Ovary (tissue), 10 donors: ENCODE measurements at places on chromosomes 5 and 9.

DNA sequence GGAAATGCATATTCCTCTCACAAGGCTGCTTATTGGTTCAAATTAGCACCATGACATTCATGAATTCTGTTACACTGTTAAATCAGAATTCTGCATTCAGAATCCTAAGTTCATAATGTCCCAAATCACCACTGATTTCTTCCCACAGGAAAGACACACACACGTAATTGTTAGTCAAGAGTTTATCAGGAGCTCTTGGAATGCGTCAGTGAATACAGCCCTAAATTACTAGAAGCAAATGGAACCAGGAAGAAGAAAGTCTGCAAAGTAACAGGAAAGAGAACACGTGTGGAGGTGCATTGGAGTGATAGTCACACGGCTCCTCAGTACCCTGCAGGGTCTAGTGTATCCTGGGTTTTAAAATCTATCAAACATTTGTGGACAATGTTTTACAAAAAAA lies 110.2 kb downstream of the ANXA2R start:
- DNase-seq, result no peak

- DNase-seq, result no peak
Observed at GRCh38 chr9:137031904-137032640, at the start of gene FUT7. TSS of gene FUT7 (minus strand) at chr9:137032088. CDS start at chr9:137031991, 97 bp downstream.

DNA sequence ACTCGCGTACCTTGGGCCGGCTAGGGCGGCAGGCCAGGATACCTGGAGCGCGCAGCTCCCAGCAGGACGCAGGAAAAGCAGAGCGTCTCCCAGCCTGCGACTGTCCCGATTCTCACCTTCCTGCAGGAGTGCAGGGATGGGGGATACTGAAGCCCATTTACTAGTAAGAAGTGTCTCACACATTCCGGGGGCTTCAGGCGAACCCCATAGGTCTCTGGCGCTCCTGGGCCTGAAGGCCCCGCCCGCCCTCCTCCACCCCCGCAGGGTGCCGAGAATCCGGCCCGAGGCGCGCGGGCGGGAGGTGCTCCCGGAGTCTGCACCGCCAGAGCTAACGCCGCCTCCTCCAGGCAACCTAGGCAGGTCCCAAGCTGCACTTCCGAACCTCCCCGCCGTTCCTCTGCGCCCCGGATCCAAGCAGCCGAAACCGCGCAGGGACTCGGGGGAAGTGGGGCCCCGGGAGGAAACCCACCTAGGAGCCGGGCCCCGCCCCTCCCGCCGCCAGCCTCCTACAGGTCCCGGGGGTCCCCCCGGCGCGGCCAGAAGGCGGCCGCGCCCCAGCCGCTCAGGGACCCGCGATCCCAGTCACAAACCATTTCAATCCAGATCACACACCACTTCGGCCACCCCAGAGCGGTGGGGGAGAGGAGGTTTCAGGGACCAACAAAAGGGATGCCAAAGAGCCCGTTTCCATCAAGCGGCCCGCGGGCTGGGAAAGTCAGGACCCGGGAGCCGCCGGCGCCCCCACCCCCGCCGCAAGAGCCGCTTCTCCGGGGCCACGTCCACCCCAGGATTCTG lies 1.2 kb downstream of the ROR2 start:
- peak; percentile 67 for DNase-seq

DNA sequence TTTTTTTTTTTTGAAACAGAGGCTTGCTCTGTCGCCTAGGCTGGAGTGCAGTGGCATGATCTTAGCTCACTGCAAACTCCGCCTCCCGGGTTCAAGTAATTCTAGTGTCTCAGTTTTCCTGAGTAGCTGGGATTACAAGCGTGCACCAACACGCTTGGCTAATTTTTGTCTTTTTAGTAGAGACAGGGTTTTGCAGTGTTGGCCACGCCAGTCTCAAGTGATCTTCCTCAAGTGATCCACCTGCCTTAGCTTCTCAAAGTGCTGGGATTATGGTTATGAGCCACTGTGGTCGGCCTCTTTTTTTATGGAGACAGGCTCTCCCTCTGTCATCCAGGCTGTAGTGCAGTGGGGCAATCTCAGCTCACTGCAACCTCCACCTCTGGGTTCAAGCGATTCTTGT lies 82.9 kb downstream of the RAB24 start:
- DNase-seq, result no peak

DNA sequence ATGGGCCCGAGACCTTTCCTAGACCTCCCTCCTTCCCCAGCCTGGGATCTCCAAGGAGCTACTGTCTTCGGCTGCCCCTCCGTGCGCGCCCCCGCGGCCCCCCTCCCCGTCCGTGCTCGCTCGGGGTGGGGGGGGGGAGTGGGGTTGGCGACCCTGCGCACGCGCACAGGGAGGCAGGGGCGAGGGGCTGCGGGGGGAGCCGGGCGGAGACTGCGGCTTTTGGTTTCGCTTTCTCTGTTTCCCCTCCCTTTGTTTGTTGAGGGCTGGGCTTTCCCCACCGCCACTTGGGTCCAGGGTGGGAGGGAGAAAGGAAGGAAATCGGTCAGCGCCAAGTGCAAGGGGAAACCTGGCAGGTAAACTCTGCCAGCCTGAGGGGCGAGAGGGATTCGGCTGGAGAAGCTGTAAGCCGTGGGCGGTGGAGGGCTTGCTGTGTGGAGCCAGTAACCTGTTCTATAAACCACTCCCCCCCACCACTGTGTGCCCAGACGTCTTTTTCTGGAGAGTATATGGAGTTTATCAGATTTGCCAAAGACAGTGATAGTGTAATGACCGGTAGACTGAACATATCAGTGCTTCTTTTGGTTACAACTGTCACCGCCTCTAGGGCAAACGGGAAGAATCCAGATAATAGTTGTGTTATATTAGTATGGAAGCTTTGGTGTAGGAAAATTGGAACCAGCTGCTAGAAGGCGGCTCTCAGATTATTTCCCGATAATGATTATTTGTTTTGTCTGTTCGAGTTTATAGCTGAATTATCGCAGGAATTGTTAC lies 684 bp downstream of the DNAJA1 start:
- peak; percentile 58 for DNase-seq

GRCh38 chr9:125748446-125749099 lies 1.4 kb downstream of the PBX3 start:
- DNase-seq, result peak; percentile 44

DNA sequence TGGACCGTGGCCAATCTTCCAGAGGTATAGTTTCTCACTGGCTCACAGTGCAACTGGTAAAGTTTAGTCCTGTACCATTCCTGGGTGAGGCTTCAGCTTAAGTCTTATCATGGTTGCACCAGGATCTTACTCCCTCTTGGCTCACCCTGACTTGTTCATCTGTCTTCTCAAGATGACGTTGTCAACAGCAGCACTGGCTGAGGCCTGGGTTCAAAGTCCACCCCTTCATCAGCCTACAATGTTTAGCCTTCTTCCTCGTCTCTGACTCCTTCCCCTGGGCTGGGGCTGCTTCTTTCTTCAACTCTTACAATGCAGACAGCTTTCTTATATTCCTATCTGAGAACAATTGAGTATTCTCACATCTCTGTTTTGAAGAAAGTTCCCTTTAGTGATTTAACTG lies 311.1 kb upstream of the CLINT1 start:
- no peak for DNase-seq

- DNase-seq, result no peak
Observed at GRCh38 chr9:124855944-124856765, 2.9 kb downstream of the WDR38 start.

- no peak for DNase-seq
Observed at GRCh38 chr9:8613346-8613825, 813.8 kb upstream of the DMAC1 start.

DNA sequence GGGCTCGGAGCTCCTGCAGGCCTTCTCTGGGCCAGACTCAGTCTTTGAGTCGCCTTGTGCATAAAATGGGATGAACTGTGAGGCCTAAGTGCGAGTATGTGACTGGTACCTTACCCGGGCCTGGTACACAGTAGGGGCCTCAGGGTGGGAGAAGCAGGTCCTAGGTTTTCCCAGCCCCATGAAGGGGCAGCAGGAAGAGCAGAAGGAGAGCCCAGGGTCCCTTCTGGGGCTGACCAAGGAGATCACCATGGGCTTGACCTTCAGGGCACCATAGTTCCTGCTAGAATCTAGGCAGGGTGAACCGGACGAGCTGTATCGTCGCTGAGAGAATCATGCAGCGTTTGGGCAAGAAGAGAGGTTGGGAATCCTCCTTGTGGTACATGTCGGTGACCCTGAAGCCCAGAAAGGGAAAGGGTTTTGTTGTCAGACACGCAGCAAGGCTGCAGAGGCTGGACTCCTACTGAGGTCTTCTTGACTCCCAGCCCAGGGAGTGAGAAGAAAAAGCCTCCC lies 373 bp upstream of the PHYKPL start:
- DNase-seq, result no peak

DNA sequence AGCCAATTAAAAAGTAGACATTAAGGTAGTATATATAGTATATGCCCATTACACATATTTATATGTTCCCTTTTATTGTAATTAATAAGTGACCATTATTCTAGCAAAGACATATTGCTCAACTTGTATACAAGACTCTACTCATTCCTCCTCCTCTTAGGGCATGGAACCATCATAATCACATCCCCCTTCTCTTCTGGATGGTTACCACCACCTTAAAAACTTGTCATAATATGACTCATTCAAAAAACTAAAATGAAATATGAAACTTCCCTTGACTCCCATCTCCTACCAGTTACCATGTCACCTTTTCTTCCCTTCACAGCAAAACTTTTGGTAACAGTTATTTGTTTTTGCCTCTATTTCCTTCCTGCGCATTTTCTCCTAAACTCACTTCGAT lies 438.7 kb downstream of the KDM4C start:
- no peak for DNase-seq

- no peak for DNase-seq
Observed at GRCh38 chr5:82534986-82535385, 256.8 kb upstream of the RPS23 start.

- no peak for DNase-seq
Observed at GRCh38 chr5:169686137-169686536, 49.1 kb downstream of the DOCK2 start.

- DNase-seq, result no peak
Observed at GRCh38 chr9:131639769-131640437, 94.6 kb downstream of the PRRT1B start.

GRCh38 chr9:127369428-127369827 lies 27.5 kb upstream of the SLC2A8 start:
- no peak for DNase-seq

DNA sequence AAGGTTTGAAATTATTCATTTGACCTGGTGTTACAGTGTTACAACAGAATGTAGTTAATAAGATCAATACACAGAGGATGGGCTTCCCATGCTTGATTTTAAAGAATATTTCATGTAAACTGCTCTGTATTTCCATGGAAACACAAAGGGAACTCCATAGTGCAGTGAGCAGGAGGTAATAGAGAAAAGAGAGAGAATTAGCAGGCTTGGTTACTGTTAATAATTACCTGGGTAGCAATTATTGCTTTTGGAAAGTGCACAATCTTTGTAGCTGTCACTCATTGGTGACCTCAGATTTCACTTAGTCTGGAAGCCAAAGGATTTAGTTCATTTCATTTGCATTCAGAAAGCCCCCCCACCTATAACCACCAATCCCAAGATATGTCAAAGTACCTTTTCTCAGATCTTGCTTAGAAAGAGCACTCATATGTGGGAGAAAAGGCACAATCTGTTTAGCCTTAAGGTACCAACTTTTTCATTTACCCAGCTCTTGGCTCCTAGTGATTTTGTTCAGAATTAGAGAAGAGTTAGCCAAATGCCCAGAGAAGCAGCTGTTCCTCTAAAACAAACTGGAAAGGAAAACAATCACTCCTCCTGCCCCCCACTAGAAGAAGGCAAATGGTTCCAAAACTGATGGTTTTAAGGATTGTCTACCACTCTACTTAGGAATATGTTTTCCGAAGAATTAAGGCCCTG lies 234.5 kb upstream of the SLC24A2 start:
- no peak for DNase-seq

- DNase-seq, result no peak
Observed at GRCh38 chr5:143216211-143216610, 187.3 kb downstream of the NR3C1 start.
